ENCODE measurements at places on chromosomes 12 and 14. TPM values are rescaled to one million over a fixed set of nuclear protein-coding genes. Genes with fewer than 3 reads are reported as not detected.

The CLEC4C gene
- polyA plus RNA-seq = 0.82 TPM

The TAS2R7 gene
- polyA plus RNA-seq = not detected

The MYF6 gene
- 0.71 TPM for polyA plus RNA-seq

The STYK1 gene
- 0.62 TPM for polyA plus RNA-seq

The TMEM132C gene
- 0.34 TPM for polyA plus RNA-seq

The IFI27 gene
- polyA plus RNA-seq = 839 TPM

The TEX52 gene
- not detected for polyA plus RNA-seq

The LGMN gene
- 230 TPM for polyA plus RNA-seq

The OR6C2 gene
- polyA plus RNA-seq = not detected

The NANOG gene
- 0.02 TPM for polyA plus RNA-seq

The C14orf180 gene
- 0.18 TPM for polyA plus RNA-seq

The FAM186B gene
- polyA plus RNA-seq = 0.09 TPM

The C12orf56 gene
- polyA plus RNA-seq = 7.1 TPM

The ADAM20 gene
- polyA plus RNA-seq = 0.11 TPM

The ALG10B gene
- 3.1 TPM for polyA plus RNA-seq

The RNASE4 gene
- 25.4 TPM for polyA plus RNA-seq

The GPR162 gene
- 4.4 TPM for polyA plus RNA-seq

The DYRK4 gene
- polyA plus RNA-seq = 50.5 TPM
